ENCODE measurements at places on chromosomes 1 and 21.

DNA sequence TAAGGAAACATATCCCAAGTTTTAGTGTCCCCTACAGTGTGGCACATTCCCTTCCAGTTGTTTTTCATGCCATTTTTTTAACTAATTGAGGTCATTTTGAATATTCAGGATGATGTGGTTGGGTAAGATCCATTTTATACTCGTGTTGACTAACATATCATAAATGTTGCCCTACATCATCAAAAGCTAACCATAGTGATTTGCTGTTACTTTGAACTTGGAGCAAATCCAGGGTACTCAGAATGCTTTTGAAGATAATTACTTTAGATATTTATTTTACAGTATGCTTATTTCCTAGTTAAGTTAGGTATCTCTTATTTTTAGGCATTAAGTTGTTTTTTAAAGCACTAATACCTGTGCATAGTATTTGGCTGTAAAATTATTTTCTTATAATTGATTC lies 57.8 kb downstream of the DYRK1A start:
- no peak for DNase-seq

DNA sequence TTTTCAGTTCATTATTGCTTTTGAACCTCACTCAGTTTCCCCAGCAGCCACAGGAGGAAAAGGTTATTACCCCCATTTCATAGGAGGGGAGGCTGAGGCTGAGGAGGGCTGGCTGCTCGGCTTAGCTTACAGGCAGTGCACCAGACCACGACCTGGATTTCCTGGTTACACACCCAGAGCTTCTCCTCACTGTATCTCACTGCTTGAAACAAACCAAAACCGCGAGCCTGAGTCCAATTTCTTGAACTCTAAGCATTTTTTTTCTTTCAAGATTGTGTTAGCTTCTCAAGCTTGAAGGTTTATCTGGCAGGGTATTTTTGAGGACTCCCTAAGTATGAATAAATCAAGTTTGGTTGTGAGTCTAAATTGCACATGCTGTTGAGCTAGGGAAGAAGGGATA lies 188.9 kb upstream of the EDN2 start:
- DNase-seq, result no peak

GRCh38 chr1:236741753-236742152 lies 53.3 kb upstream of the MTR start:
- DNase-seq, result no peak

GRCh38 chr1:36879613-36880012 lies 154.7 kb downstream of the GRIK3 start:
- no peak for DNase-seq

- DNase-seq, result no peak
Observed at GRCh38 chr21:42531771-42532170, 18.1 kb downstream of the SLC37A1 start.

GRCh38 chr1:230822092-230822581 lies 46.2 kb downstream of the C1orf198 start:
- DNase-seq, result no peak

GRCh38 chr1:177172866-177173265 lies 2.1 kb downstream of the BRINP2 start:
- no peak for DNase-seq
